ENCODE measurements at places on chromosomes 1 and 21. TPM values are rescaled to one million over a fixed set of nuclear protein-coding genes. Genes with fewer than 3 reads are reported as not detected.

Gene SFN
- 0.75 TPM for polyA plus RNA-seq

Gene CCDC30
- polyA plus RNA-seq = 8.6 TPM

Gene GNAI3
- polyA plus RNA-seq = 10.9 TPM

Gene ZP4
- polyA plus RNA-seq = not detected

Gene TFF3
- 12.2 TPM for polyA plus RNA-seq

Gene KIF14
- 7.8 TPM for polyA plus RNA-seq

Gene NBPF3
- 21.6 TPM for polyA plus RNA-seq

Gene BLACAT1
- polyA plus RNA-seq = 4.5 TPM

Gene SEMA4A
- polyA plus RNA-seq = 15.2 TPM

Gene OR2G6
- polyA plus RNA-seq = 0.03 TPM

Gene FAM151A
- 0.46 TPM for polyA plus RNA-seq

Gene TTC24
- 0.21 TPM for polyA plus RNA-seq

Gene CHODL
- polyA plus RNA-seq = 3.4 TPM
